Tibial artery (tissue), 4 donors: ENCODE measurements at places on chromosomes 6 and 20.

DNA sequence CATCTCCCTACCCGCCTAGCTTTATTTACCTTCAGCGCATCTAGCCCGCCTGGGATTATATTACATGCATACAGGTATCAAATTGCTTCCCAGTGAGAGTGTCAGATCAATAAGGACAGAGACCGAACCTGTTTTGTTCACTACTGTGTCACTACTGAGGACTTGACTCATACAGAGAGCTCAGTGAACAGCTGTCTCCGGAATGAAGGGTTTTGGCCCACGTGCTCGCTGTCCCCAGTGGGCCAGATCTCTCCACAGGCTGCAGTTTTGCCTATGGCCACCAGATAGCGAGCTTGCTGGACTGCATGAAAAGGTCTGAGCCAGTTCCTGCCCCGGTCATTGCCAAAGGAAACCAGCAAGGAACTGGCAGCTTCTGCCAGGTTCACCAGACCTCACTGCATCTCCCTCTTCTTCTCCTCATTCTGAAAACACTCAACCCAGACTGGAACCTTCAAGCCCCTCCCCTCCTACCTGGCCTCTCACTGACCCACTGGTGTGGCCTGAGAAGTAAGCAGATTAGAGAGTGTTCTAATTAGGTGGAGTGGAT is 150.8 kb downstream of the ZMYND8 start:
- peak; percentile 78 for DNase-seq

DNA sequence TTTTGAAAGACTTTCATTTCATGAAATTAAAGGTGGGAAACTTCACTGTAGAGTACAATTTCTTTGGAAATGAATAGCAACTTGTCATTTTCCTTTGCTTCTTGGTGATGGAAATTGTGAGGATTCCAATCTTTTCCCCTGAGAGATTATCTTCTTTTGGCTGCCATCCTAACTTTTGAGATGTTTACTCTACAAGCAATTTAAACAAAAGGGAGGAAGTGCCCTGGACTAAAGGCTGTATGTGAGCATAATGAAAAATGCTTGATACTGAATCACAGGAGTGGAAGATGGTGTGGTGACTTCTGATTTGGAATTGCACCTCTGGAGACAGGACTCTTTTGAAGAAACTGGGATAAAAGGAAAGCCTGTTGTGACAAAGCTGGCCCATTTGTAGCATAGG is 43.1 kb upstream of the JAG1 start:
- no peak for DNase-seq

DNA sequence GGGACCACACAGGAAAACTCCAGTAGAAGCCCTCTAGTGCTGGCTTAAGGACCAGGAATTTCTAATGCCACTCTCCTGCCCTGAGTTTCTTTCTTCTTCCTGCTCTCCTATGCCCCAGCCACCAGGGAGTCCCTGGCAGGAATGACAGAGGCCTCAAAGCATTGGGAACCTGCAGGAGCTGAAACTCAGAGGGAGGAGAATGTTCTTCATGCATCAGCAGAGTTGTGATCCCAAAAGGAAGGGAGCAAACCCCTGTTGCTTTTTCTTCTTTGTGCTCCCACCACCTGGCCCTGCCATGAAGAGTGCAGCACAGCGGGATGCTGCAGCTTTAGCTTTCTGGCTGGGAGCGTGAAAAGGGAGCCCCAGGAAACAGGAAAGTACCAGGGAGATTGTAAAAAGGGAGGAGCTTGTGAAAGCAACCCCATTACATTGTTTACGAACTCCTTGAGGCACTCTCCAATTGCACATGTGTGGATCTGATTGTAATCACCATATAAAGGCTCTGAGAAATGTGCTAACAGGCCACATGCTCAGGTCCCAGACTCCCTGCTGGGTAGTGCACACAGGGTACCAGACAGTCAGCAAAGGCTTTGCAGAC is 34.7 kb upstream of the FKBP1A start:
- DNase-seq: no peak

DNA sequence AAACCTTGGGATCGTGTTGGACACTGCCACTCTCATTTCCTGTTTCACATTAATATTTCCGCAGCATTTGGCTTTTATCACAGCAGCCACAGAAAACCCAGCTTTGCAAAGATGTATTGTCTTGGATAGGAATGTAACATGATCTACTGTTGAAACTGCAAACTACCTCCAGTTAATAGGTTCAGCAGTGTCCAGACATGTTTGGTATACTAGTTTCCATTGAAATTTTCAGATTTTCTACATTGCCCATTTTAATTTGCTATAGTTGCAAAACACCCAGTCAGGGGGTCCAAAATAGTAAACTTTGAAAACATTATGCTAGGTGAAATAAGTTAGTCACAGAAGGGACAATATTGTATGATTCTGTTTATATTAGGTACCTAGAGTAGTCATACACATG is 3.3 kb downstream of the ANKRD6 start:
- DNase-seq: no peak

- no peak for DNase-seq
These were observed 29.1 kb upstream of the FOXC1 start for GRCh38 chr6:1580585-1580984.

DNA sequence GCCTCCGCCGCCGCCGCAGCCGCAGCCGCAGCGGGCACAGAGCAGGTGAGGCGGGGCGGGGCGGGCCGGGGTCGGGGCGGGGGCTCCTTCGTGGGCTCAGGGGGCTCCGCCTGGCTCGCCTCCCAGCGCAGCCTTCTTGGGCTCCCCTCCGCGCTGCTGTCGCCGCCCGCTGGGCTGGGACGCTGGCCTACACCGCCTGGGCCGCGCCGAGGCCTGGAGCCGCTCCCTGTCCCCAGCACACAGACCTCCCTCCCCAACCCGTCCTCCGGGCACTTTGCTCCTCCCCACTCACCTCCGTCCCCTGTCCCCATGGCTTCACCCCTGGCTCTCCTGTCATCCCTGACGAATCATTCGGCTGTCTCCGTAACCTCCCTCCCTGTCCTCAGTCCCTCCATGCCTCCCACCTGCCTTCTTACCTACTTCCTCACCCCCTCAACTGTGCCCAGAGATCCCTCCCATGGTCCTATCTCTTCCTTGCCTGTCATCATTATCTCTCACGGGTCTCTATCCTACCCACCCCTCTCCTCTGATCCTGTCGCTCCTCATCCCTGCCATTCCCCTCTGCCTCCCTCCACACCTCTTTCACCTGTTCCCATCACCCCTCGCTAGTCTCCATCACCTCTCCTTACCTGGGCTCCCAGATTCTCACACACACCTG is 512 bp downstream of the TTBK1 start:
- DNase-seq: no peak

- no peak for DNase-seq
These were observed 96.0 kb downstream of the EYA2 start for GRCh38 chr20:46990596-46991104.

GRCh38 chr20:36036688-36037087 is 68.3 kb downstream of the CNBD2 start:
- no peak for DNase-seq

DNA sequence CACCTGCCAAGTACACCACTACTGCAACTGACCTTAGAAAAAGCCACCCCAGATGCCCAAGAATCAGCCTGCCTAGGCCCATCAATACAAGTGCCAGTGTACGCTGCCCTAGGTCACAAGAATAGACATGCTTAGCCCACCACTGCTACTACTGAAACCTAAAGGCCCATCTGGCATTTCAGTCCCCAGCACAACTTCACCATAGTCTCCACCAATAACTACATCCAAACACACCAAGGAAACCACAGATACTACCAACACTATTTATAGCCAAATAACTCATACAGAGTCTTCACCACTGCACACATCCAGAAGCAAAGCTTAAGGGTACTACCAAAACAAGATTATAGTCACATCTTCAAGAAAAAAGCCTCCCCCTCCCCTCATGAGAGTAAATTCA is 28.2 kb downstream of the TREML4 start:
- no peak for DNase-seq

DNA sequence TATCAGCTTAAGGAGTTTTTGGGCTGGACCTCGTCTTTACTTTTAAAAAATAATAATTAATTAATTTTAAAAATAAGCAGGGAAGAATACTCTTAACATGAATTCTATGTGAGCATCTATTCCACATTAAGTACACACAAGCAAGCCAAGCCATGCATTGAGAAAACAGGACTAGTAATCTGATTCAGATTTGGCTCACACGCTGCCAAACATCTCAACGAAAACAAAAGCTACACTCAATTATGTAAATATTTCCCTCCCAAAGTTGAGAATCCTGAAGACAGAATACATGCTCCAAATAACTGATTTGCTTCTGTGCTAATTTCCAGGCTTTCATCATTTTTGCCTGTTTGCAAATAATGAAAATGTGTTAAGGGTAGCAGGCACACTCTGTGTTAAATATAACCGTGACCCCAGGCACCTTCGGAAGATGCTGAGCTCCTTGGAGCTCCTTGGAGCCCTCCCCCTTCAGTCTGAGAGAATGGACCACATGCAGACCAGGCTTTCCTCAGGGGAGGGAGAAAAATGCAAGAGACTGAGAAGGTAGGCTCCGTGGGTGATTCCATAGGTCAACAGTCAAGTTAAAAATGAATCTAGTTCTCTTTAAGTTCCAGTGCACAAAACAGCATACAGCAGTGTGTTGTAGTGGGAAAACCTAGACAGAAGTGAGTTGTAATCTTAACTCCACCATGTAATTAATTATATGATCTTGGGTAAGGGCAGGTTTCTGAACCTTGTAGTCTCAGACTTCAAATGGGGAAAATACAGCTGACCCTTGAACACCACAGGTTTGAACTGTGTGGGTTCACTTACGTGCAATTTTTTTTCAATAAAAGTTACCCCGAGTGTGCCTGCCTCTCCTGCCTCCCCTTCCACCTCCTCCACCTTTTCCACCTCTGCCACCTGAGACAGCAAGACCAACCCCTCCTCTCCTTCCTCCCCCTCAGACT is 161.3 kb upstream of the RREB1 start:
- DNase-seq: no peak

DNA sequence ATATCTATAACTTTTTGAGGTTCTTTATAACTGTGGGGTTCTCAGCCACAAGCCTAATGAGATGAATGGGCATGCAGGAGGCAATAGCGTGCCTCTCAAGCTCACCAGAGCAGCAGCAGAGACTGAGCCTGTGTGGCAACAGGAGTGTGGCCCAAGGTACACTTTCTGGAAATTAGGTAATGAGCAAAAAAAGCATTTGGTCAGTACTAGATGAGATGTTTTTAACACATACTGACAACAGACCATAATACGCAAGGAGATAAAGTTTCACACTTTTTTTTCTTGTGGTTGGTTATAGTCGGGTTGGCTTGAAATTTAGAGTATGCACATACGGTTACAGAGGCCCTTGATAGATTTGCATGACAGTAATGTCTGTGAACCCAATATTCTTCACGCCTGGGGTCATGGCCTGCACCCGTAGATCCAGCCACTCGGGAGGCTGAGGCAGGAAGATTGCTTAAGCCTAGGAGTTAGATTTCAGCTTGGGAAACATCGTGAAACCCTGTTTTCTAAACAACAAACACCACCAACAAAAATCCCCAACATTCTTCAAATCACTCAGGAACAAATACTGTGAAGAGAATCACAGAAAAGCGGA is 300.1 kb downstream of the GMDS start:
- no peak for DNase-seq
